ENCODE measurements at places on chromosomes 5 and 9.

DNA sequence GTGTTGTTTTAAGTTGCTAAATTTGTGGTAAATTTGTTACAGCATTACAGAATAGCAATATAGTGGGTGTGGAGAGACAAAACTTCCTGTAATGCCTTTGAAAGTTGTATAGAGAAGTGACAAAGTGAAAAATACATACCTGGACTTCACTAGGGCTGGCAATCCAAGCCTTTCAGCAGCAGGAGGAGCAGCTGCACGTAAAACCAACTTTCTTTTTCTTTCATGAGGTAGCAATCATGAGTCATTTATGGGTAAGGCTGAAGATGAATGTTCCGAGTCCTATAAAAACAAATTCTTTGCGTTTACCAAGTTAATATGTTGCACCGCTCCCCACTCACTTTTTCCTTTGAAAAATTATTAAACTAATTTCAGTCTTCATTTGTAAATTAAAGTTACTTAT lies 1138.2 kb downstream of the TAF11L14 start:
- peak; percentile 11 for DNase-seq

GRCh38 chr5:33474004-33474403 lies 33.2 kb downstream of the TARS1 start:
- no peak for DNase-seq

DNA sequence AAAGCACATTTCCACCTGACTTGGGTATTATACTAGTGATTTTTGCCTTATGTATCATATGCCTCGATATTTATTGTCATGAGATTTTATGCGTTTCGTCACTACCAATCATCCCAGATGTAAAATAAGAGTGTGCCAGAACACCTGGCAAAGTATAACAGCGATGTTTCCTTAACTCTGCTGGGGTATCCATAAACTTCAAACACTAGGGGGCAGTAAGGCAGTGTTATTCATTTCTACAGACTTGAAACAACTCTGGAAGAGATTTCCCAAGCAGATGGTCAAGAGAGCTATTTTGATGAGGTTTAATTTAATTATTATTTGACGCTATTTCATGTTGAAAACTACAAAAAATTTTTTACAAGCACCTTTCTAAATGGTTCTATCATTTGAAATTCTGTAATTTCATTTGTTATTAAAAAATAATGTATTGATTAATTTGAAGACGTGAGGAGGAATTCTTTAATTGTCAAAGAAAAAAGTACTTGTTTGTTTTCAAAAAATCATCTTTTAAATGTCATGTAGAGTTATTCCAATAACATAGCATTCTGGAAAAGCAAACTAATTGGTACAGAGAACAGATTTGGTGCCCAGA lies 388.5 kb upstream of the CTNND2 start:
- DNase-seq, result peak; percentile 8

GRCh38 chr9:89179895-89180734 lies 1.5 kb upstream of the SHC3 start:
- DNase-seq, result peak; percentile 16

GRCh38 chr9:113375057-113376023 lies 1.4 kb downstream of the HDHD3 start:
- no peak for DNase-seq

- no peak for DNase-seq
These were observed 23.4 kb downstream of the ABLIM3 start for GRCh38 chr5:149164731-149165130.

GRCh38 chr9:110837401-110838005 lies 168.9 kb downstream of the MUSK start:
- DNase-seq, result no peak

GRCh38 chr9:112900488-112900887 lies 9.8 kb upstream of the SLC46A2 start:
- DNase-seq, result no peak

- DNase-seq, result no peak
These were observed 44.8 kb downstream of the EHMT1 start for GRCh38 chr9:137663584-137663983.

- DNase-seq, result peak; percentile 90
These were observed at the start of gene ERGIC1 for GRCh38 chr5:172833686-172834414. Gene ERGIC1 (plus strand): TSS chr5:172834251. CDS start chr5:172834414, 163 bp downstream.

DNA sequence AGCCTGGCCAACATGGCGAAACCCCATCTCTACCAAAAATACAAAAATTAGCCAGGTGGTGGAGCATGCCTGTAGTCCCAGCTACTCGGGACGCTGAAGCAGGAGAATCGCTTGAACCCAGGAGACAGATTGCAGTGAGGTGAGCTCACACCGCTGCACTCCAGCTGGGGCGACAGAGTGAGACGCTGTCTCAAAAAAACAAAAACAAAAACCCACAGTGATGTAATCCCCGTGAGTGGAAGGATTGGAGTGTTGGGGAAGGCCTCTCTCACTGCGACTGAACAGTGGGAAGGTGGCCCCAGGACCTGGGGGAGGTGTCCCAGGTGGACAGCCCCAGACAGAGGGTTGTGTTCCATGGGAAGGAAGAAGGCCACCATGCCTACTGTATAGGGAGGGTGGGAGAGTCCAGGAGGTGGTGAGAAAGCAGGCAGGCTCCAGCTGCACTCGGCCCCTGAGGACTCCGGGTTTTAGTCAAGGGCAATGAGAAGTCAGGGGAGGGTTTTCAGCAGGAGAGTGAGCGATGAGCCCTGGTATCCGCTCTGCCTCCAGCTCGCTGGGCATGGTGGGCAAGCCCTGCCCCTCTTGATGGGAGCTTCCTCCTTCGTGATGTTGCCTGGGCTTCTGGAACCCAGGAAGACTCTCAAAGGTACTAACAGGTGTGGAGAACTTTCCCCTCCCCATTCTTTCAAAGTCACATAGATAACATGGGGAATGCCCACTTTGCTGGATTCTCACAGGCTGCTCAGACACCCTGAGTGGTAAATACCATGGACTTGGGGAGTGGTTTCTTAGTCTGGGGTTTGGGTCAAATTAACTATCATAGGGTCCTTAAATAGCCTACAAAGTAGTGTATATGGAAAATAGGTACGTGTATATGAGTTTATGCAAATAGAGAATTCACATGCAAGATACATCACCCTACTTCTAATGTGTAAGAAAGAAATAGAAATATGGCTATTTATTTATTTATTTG lies 74.7 kb downstream of the PPARGC1B start:
- no peak for DNase-seq

DNA sequence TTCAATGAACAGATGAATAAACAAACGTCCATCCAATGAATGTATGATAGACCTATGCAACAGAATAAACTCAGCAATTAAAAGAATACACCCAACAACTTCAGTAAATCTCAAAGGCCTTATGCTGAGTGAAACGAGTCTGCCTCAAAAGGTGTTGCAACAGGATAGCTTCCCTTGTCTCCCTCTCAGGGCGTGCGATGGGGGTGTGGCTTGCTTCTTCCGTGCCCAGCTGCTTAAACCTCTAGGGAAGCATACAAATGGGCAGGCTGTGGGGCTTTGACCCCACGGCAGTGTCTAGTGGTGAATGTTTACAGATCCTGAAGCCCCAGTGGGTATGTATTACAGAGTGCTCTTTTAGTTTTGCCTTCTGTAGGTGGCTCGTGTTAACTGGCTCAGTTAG lies 87.0 kb upstream of the CCL21 start:
- peak; percentile 1 for DNase-seq

GRCh38 chr9:2290382-2290781 lies 275.2 kb downstream of the SMARCA2 start:
- DNase-seq, result no peak

DNA sequence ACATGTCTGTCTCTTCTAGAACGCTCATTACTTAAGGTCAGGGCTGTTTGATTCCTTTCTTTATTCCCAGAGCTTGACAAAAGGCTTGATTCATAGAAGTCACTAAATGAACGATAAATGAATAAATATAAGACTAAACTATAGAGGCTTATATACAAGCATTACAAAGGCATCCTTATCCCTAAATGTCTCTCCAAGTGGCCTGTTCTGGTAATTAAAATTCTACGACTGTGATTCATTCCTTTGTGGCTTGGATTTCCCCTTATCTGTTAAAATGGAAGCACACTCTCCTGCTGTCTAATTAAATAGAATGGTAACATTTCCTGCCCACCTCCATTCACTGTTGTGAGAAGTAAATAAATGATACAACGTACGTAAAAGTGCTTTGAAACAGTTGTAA lies 49.5 kb downstream of the C7 start:
- DNase-seq, result no peak

DNA sequence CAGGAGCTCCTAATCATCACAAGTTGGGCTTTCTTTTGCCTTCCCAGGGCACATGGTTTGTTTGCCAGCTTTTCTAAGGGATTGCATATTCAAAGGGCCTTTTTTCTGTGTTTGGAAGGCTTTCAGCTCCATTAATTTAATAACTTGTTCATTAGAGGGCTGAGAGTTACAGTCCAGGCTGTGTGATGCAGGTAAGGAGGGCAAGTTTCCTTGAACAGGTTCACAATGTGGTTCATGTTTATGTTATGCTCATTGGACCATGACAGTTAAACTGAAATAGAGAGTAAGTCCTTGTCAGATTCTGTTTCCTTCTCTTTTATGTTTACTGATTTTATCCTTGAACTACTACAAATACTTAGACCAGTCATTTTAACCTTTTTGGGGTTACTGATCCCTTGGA lies 174.4 kb downstream of the MARCHF11 start:
- DNase-seq, result no peak

- DNase-seq, result no peak
These were observed 1373.7 kb upstream of the DMAC1 start for GRCh38 chr9:9173264-9173663.

GRCh38 chr5:159032656-159033350 lies 66.9 kb downstream of the EBF1 start:
- DNase-seq, result no peak

- no peak for DNase-seq
These were observed 41.0 kb upstream of the SLC27A6 start for GRCh38 chr5:128924299-128924698.

GRCh38 chr9:16426716-16427115 lies 443.8 kb downstream of the BNC2 start:
- no peak for DNase-seq

DNA sequence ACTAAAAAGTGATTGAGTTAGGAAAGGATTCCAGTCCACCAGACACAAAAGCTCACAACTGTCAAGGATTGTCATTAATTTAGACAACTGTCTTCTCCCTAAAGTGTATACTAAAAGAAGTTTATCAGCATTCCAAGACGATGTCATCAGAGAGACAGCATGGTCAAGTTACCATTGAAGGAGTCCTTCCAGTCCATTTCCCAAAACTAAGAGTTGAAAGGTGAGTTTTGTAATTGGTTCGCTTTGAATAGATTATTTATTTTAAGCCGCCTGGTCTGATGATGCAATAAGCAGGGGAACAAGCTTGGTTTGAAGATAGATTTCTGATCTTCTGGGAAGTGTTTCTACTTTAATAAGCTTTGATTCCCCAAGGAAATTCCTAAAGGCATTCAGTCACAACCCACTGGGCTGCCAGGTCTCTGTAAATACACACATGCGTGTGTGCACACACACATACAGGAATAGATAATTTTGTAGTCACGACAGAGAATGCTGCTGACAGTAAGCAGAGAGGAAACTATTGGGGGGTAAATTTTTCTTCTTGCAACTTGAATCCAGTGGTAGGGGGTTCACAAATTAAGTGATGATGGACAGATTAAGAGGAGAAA lies 234.8 kb downstream of the PIK3R1 start:
- DNase-seq, result no peak

- no peak for DNase-seq
These were observed 1.3 kb downstream of the SEMA6A start for GRCh38 chr5:116573279-116573701.

DNA sequence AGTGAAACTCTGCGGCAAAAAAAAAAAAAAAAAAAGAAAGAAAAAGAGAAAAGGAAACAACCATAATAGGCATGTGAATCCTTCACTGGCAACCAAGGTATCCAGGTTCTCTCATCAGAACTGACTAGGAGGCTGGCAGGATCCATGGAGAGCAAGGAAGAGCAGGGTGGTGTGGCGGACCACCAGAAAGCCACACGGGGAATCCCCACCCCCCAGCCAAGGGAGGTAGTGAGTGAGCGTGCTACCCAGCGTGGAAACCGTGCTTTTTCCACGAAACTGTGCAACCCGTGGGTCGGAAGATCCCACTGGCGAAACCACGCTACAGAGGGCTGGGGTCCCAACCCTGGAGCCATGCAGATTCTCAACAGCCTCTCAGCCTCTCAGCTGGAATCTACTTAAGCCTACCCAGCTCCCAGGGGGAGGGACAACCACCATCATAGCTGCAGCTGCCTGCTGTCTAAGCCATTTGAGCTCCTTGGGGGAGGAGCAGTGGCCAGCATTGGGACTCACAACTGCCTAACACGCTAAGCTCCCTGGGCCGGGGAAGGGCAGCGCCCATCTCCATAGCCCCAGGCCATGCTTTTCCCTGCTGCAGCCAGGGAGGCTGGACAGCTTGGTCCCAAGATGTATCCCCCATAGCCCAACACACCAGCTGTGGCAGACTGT lies 91.6 kb downstream of the PRELID2 start:
- no peak for DNase-seq

- DNase-seq, result no peak
These were observed 761.1 kb upstream of the CDH10 start for GRCh38 chr5:25405850-25406249.

DNA sequence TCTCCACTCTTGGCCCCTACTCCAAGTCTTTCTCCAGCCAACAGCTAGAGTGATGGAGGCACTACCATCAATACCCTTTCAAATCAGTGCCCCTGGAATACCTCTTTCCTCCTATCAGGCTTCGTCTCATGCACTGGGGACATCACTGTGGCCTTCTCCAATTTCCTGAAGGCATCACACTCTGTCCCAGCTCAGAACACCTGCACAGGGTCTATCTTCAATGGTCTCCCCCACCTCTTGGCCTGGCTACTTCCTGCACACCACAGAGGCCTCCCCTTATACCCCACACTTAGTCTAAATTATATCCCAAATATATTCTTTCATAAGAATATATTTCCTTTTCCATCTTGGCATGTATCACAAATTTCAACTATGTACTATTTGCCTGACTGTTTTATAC lies 34.5 kb downstream of the ECPAS start:
- no peak for DNase-seq

- DNase-seq, result peak; percentile 79
These were observed 4.3 kb upstream of the TIFAB start for GRCh38 chr5:135456238-135457099.

GRCh38 chr9:137975527-137975913 lies 97.9 kb downstream of the CACNA1B start:
- DNase-seq, result no peak

DNA sequence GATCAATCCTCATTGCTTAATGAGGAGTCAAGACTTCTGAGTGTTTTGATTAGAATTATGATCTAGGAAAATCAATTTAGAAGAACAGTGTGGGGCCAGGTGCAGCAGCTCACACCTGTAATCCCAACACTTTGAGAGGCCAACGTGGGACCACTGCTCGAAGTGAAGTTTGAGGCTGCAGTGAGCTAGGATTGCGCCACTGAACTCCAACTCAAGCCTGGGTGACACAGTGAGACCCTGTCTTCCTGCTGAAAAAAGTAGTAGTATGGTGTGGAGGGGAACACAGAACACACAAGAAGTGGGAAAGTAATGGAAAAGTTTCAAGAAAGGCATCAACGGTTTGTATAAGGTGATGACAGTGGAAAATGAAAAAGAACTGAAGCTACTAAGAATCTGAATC lies 9.1 kb downstream of the FNIP1 start:
- no peak for DNase-seq

GRCh38 chr5:95989283-95990048 lies 27.8 kb upstream of the ELL2 start:
- DNase-seq, result no peak

GRCh38 chr5:97192580-97193354 lies 9.7 kb upstream of the RIOK2 start:
- no peak for DNase-seq

All from K562 (cell line).